Activated T-helper 17 cell treated with anti-CD3 and anti-CD28 coated beads, Interleukin-2, amount 50 U/mL, for 72 hours (primary cell): ENCODE measurements at places on chromosomes 7 and 10. TPM values are rescaled to one million over a fixed set of nuclear protein-coding genes. Genes with fewer than 3 reads are reported as not detected.

DNA sequence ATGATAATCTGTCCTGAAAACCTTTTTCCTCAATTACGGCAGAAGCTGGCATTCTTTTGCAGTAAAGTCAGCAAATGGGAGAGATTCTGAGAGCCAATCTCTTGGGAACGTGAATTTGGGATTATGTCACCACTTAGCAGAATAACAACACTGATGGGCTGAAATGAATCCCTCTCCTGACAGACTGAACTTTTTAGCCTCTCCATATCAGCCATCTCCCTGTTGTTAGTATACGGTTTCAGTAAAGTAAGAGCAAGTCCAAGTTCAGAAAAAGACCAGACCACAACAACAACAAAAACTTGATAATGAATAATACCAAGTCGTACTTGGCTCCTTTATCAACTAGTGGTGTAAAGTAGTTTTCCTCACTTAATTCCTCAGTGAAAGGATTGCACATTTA lies 1048.8 kb downstream of the GATA3 start:
- ATAC-seq, result no peak

GRCh38 chr10:89540420-89540949 lies 5.1 kb upstream of the SLC16A12 start:
- no peak for ATAC-seq

SFTPA1 gene
- total RNA-seq, result 0.11 TPM

- no peak for ATAC-seq
Measured at GRCh38 chr10:7786430-7786829, 1.4 kb downstream of the KIN start.

HYAL4 gene
- not detected for total RNA-seq

- ATAC-seq, result no peak
Measured at GRCh38 chr7:23654508-23654907, 25.5 kb upstream of the FAM221A start.

OR9A2 gene
- not detected for total RNA-seq

RARRES2 gene
- total RNA-seq, result not detected

DNA sequence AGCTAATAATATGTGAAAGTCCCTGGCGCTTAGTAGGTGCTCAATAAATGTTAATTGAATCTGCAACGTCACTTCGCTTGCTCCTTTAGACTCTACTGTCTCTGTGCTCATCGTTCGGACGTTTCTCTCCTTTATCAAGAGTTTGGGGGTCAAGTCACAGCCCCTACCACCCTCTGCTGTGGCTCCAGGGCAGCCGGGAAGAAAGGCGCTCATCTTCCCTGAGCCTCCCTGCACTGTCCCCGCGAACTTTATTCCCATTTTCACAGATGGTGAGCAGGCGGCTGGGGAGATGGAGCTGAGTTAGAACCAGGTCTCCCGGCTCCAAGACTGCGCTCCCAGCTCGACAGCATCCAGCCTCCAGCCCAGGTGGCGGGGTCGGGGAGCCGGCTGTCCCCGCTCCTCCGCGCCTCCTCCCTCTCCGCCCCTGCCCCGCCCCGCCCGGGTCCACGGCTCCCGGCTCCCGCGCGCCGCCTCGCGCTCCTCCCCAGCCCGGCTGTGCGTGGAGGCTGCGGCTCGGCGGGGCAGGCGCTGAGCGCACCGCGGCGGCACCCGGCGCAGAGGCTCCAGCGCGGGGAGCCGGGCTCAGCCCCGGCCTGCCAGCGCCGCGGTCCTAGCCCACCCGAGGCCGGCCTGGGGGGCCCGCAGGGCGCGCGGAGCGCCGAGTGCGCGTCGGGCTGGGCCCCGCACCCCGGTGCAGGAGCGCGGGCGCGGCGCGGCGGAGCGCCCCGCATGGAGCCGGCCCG lies at the start of gene CLEC2L:
Gene CLEC2L (plus strand): TSS at position 487 of the 743 bp plus-strand sequence. CDS start 243 bp downstream, at position 730.
- no peak for ATAC-seq

GRCh38 chr10:15188603-15189002 lies 20.1 kb upstream of the NMT2 start:
- peak; percentile 73 for ATAC-seq

DNA sequence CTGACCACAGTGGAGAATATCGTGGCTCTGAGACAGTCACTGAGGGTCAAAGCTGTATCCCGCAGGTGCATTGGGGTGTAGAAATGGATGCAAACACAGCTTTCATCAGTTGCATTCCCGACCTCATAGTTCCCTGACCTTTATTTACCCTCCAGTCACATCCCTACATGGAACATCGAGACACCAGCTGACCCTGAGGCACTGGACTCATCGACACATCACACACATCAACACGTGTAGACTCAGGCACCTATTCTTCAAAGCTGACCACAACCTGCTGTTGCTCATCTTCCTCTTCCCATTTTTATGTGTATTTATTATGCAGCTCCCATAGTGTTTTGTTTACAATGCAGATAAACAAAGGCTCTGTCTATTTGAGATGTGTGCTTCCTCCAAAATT lies 396.9 kb upstream of the NRP1 start:
- ATAC-seq, result no peak

DNA sequence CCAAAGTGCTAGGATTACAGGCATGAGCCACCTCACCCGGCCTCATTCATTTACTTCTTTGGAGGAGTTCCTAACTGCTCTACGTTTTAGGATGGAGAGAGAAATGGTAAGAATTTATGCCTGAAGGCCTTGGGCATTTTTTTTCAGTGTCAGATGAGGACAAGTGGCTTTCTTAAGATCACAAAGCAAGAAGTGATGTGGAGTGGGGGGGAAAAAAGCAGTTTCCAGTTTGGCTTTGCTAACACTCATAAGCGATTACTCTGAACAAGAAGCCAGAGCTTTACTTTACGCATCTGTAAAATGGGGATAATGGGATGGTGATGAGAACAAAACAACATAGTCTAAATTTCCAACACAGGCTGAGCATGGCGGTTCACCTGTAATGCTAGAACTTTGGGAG lies 2.6 kb upstream of the PPIA start:
- ATAC-seq, result no peak

GRCh38 chr10:52135101-52135500 lies 179.0 kb upstream of the DKK1 start:
- ATAC-seq, result no peak

DNA sequence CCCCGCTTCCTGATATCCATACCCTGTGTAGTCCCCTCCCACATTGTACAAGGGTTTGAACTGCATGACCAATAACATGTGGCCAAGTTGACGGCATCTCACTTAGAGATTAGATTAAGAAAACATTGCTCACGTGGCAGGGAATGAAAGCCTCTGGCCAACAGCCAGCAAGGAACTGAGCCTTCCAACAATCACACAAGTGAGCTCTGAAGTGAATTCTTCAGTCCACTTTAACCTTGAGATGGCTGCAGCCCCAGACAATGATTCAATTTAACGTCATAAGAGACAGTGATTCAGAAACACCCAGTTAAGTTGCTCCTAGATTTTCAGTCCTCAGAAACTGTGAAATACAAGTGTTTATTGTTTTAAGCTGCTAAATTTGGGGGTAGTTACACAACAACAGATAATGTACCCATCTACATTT lies 165.9 kb upstream of the PLXNA4 start:
- ATAC-seq, result no peak

GRCh38 chr10:61472090-61472674 lies 19.0 kb upstream of the TMEM26 start:
- no peak for ATAC-seq

- no peak for ATAC-seq
Measured at GRCh38 chr10:120466006-120466405, 9.0 kb downstream of the PLPP4 start.

DNA sequence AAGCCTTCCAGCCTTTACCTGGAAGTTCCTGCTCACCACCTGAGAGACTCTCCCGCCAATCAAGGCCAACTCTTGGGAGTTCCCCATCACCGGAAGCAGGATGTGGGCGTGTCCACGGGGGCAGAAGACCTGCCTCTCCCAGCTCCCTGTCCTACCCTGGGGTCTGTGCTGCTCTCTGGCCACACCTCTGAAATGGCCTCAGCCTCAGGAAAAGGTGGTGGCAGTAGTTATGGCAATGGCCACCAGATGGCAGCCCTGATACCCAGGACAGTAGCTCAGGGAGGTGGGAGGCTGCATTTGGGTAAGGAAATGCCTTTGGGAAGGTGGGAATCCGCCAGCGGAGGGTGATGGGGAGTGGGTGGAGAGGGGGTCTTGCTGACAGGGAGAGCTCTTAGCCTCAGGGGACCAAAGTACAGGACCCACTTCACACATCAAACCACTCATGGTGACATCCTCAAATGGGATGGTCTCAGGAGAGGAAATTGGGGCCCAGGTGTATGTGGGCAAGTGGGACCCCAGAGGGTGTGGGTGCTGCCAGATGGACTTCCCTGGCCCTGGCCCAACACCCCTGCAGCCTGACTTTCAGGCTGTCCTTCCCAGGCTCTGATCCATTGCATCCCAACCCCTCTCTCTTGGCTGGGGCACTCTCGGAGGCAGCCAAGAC lies 33.9 kb downstream of the KAZALD1 start:
- peak; percentile 92 for ATAC-seq

CYP3A4 gene
- not detected for total RNA-seq

GPR85 gene
- total RNA-seq, result not detected

TMEM225B gene
- total RNA-seq, result 4.4 TPM

DNA sequence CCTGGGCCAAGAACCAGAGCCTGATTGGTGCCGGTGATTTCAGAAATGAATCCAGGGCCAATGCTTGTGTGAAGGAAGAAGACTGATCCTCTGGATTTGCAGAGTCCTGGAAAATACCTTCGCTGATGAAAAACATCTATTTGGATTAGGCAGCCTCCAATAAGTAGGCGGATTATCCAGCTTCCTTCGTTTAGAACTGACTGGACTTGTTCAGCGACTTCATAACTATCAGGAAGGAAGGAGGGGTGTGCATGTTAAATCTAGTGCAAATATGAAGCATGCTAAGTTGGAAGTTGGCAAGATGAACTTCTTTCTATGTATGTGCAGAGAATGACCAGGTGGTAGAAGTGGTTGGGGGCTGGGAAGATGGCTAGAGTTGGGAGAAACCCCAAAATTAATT lies 41.0 kb downstream of the NKX2-3 start:
- no peak for ATAC-seq

EGR2 gene
- 94.4 TPM for total RNA-seq

DNA sequence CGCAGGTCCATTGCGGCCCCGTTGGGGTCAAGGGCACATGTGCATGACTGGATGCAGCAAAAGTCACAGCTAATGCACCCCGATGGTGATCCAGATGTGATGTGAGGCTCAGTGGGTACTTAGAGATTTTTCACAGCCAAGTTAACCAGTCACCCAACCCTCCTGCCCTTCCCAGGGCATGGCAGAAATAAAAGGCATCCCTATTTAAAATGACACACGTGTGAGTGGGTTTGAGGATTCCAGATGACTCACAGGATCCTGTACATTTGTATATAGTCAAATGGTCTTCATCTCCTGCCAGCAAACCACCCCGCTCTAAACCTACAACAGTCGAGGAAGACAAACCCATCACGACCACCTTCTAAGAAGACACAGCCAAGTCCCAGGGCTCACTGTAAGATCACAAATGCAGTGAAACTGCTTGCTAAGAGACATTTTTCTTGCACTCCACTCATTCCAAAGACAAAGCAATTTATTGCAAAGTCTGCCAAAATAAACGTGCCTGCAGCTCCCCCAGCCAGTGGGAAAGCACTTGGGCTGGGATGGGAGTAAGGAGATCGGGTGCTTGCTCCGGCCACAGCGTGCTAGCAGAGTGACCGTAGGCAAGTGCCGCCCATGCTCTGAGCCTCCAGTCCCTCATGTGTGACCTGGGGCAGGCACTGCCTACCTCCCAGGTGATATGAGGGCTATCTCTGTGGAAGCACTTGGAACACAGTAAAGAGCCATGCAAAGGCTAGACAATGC lies 86.6 kb upstream of the MACROH2A2 start:
- no peak for ATAC-seq

CTTNBP2 gene
- not detected for total RNA-seq

NXPH1 gene
- not detected for total RNA-seq

ERVW-1 gene
- total RNA-seq, result not detected

GRCh38 chr7:31550432-31550831 lies 36.5 kb downstream of the ITPRID1 start:
- ATAC-seq, result no peak

DNA sequence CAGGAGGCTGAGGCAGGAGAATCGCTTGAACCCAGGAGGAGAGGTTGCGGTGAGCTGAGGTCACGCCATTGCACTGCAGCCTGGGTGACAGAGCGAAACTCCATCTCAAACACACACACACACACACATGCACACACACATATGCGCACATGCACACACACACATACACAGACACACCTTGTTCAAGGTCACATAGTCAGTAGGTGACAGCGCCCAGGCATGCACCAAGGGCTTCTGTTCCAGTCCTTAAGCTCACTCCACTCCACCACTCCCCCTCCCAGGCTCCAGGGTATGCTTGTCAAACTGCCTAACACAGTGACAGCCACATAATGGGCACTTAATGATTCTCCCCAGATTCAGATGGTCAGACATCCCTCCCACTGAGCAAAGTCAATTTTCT lies 37.0 kb downstream of the KCNMA1 start:
- ATAC-seq, result no peak

DNA sequence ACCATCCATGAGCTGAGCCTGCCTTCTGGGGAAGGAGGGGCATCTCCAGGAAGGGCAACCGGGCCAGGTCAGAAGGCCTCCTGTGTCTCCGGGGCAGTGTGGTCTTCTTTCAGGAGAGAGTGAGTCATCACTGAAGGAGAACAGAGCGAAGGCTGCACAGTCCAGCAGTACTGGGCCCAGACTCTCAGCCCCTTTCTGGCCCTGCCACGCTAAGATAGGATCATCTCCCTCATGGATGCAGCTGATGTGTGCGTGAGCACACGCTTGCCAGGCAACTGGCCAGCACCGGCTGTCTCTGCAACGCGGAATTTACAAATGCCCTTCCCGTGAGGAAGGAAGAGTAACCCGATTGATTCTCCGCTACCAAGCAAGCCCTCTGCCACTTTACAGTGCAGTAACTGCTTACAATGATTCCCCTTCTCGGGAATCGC lies 328.2 kb downstream of the TNS3 start:
- ATAC-seq, result peak; percentile 18

DNA sequence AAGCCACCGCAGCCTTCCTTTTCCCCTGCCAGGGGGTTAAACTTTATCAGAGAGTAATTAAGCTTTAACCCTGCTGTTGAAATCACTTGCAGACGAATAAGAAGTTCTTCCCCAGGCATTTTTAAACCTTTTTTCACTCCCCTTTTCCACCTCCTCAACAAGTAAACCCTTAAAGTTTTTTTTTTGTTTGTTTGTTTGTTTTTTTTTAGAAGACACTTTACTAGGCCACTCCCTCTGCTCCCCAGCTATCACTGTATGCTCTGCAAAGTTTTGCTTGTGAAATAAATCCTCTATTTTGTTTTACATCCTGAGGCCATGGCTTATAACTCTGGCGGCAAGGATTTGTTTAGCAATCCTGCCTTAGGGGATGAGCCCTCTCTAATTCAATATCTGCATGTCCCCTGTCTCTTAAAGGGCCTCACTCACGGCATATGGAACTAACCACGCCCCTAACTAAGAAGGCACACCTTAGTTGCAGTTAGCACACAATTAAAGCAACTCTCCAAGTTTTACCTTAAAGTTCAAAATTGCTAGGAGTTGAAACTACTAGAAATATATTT lies 1354.7 kb upstream of the LRRTM3 start:
- ATAC-seq, result no peak
